ENCODE measurements at places on chromosomes 4 and X.

- no peak for DNase-seq
Observed at GRCh38 chrX:150211988-150212387, 151.1 kb upstream of the MAMLD1 start.

DNA sequence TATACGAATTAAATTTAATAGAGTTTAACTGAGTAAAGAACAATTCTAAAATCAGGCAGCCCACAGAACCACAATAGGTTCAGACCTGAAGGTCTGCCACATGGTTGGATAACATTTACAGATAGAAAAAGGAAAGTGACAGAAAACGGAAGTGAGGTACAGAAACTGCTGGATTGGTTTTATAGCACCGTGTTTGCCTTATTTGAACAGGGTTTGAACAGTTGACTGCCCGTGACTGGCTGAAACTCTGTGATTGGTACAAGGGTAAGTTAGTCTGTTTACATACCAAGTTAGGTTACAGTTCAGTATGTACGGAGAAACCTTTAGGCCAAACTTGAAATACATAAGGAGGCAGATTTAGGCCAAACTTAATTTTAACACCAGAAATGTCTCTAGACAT, 64.1 kb upstream of the ATXN3L start:
- no peak for DNase-seq

DNA sequence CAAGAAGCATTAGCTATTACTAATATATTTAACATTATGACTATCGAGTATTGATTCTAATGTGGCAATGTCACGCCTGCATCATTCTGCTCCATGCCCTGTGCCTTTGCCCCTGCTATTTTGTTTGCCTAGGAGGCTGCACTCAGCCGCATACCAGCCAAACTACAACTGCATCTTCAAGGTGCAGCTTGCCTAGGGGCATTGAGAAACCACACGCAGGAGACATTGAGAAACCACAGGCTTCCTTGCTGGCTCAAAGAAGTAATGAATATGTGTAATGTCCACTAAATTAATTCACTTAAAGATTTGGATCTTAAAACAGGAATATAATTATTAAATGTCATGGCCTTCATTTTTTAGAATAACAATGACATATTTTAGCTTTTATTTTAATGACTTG, 683.6 kb upstream of the TENM3 start:
- no peak for DNase-seq

DNA sequence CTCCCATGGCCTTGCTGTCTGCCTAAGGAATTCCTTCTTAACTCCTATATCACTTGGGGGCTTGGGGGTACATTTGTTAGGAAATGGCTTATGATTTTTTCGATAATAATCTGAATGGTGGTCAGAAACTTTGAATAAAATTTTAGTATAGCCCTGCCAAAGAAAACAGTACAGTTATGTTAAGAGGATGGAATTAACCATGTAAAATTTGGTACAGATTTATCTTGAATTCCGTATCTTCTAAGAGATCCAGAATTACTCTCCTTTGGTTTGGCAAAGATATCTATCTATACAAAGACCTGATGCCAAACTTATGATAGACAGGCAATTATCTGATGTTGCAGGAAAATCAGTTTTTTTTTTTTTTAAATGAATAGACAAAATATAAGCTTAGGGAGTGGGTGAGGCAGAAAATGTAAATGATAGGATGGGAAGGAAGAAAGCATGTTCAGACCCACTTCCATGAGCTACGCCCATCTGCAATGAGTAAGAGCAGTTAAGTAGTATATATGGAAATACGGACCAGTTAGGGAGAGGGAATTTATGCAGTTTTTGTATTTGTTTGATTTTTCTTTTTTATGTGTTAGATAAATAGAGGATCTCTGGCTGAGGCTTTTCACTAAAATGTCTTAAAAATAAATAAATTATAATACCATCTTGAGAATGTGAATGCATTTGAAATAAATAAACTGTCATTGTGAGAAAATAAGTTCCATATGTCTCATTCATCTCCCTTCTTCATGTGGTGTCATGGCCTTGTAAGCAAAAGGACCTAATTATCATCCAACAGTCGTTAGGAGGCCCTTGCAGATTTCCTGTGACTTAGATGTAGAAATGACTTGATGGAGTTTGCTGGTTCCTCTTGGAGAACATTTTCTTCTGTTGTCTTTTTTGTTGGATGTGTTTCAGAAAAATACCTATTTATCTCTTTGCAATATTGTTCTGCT, 389.6 kb downstream of the ARHGAP24 start:
- no peak for DNase-seq

- DNase-seq = no peak
Observed at GRCh38 chr4:58760737-58761136, 1650.6 kb upstream of the IGFBP7 start.

DNA sequence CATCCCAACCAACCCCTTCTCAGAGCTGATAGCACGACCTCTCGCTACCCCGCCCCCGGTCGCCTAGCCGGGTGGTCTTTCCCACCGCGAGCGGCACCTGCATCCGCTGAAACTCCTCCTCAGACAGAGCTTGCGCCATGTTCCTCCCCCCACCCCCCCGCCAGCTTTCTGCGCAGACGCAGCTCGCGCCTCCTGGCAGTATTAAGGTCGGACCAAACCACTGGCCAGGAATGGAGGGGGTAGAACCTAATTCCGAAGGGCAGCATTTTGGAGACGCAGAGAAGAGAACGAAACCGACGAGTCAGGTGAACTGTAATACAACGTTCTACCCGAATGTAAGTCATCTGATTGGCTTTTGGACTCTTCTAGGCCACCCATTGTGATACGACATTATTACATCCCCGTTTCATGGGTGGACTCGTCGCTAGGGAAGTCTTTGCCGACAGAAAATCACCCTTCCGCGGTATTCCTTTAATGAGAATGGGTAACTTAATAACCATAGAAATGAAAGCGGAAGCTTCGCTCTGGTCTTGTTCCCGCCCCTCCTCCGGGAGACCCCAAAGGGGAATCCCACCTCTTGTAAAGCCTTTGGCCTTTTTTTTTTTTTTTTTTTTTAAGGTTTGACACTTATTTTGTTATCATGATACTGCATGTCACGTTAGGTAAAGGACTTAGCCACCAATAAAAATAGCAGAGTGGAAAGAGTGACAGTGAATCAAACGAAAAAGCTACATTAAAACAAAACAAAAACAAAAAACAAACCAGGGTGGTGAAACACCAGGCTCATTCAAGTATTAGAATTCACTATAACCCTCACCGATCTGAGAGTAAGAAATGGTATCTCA, at the start of gene GRIPAP1:
Gene GRIPAP1 (minus strand): TSS at position 174 of the 845 bp plus-strand sequence. CDS start 35 bp downstream, at position 139.
- DNase-seq = peak; percentile 67

GRCh38 chr4:108533245-108533844, 87.0 kb upstream of the RPL34 start:
- DNase-seq = no peak

- no peak for DNase-seq
Observed at GRCh38 chr4:31141095-31141831, 421.1 kb downstream of the PCDH7 start.

GRCh38 chrX:4358577-4358976, 645.1 kb upstream of the PRKX start:
- DNase-seq = no peak

- no peak for DNase-seq
Observed at GRCh38 chr4:53014881-53015280, 152.8 kb downstream of the RASL11B start.

GRCh38 chr4:52329894-52330293, 278.8 kb downstream of the SPATA18 start:
- no peak for DNase-seq

DNA sequence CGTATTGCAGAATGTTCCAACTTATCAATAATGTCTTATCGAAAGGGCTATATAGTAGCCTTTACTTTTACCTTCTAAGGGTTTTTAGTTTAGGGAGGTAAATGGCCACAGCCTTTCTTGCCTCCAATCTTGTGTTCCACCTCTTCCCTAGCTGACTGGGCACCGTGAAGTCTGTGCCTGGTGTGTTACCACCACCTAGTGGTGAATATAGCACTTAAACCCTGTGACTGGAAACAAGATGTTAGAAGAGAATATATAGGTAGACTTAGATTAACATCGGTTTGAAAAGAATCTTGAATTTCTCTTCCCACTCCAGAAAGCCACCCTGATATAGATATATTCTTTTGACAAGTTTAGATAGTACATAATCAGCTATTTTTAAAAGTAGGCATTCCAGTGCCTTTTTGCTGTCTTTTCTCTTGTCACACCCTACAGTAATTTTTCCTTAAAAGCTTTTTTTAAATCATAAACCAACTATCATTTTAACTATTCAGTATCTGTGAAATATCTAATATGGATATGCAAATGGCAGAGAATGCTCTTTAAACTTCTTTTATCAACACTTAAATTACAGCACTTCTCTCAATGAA, 27.8 kb upstream of the ADH7 start:
- DNase-seq = peak; percentile 2

DNA sequence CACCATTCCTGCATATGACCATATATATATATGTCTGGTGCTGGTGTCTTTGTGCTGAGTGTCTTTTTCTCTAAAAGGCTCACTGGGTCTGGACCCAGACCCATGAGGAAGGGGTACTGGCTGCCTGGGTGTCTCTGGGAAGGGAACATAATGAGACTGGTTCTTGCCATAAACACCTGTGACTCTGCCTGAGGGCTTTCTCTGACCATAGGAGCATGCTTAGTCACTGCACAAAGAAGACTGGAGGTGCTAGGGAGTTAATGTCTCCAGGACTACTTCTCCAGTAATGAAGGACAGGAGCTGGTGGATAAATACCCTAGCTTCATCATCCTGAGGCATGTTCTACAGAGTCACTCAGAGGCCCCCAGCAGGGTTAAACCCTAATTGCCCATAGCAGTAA, 47.1 kb upstream of the CASK start:
- no peak for DNase-seq

DNA sequence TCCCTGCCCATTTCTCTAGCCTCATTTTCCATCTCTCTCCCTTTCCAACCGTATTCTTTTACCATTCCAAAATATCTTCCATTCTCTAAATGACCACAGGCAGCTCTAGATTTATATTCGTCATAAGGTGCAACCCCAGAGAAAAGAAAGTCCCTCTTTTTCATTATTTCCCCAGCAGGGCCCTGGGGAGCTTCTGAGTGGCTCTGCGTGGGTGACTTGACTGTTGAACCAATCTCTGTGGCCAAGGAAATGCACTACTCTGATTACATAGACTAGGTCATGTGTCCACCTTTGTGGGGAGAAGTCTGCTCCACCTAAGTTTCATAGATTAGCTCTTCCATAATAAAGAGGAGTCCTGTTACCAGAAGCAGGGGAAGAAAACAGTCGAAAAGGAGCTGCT, 51.4 kb downstream of the ATOH1 start:
- DNase-seq = no peak

DNA sequence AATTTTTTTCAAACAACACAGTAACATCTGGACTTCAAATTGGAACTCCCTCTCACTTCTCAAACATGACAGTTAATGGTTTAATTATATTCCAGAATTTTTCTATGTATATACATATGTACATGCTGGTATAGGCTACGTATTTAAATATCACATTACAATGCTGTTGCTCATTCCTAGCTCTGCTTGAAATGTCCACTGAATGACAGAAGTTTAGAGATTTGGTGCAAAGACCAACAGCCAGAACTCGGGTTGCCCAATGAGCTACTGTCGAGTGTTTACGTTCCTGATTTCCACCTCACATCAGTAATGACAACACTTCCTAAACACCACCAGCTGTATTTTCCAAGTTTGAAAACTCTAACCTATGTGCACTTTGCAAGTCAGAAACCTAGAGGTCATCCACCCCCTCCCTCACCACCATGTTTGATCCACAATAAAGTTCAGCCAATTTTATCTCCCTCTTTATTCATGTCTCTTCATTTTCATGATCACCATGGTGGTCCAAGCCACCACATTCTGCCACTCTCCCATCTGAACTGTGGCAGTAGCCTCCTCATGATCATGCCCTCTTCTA, 49.3 kb upstream of the RPL34 start:
- no peak for DNase-seq

- DNase-seq = no peak
Observed at GRCh38 chrX:11470250-11470974, 177.2 kb downstream of the AMELX start.

- DNase-seq = no peak
Observed at GRCh38 chr4:2065106-2065930, 6.2 kb downstream of the NAT8L start.

DNA sequence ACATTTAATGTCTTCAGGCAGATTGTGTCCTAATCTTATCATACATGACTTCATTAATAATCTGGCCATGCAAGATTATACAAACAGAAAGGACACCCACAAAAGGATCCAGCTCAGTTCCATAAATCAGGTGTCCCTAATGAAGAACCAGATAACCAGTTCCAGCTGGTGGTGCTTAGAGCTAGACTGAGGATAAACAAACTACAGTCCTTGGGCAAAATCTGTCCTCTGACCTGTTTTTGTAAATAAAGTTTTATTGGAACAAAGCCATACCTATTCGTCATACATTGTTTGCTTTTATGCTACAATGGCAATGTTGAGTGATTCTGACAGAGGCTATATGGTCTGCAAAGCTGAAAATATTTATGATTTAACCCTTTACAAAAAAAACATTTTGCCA, 199.5 kb downstream of the MID1IP1 start:
- DNase-seq = no peak

GRCh38 chr4:44804301-44804700, 77.9 kb upstream of the GNPDA2 start:
- no peak for DNase-seq

- no peak for DNase-seq
Observed at GRCh38 chrX:150779385-150779784, 86.2 kb downstream of the MTMR1 start.

DNA sequence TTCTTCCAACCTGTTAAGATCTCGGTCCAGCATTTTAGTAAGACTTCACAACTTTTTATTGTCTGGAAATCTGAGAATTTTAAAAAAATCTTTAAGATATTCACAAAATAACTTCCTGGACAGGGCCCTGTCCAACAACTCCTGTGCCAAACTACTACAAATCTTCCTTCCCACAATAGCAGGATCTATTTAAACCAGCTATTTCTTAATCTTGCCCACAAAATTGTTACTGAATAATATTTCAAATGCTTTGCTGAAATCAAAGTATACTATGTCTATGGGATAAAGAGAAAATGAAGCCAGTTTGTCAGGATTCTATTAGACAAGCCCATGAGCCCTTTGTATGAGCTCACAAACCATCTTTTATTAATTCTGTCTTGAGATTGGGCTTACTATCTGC, 104.1 kb upstream of the DDIT4L start:
- DNase-seq = no peak

DNA sequence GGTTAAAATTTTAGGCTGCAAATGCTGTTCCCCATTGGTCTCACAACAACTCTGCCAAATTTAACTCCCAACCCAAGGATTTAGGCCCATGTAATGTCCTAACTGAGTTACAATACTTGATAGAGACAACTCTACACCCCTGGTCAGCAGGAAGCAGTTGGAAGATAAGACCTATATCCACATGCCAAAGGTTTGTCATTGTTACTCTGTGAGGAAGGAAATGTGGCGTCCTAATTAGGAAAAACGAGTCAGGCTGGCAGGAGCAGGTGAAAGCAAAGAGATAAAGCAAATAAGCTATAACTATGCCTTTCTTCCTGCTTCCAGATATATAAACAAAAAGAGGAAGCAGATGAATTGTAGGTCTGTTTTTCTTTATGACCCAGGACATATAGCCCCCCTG, 69.1 kb downstream of the SPIN4 start:
- DNase-seq = no peak

Data from activated CD4-positive, CD25-positive, alpha-beta regulatory T cell (primary cell).